ENCODE measurements at places on chromosomes 12 and 14.

DNA sequence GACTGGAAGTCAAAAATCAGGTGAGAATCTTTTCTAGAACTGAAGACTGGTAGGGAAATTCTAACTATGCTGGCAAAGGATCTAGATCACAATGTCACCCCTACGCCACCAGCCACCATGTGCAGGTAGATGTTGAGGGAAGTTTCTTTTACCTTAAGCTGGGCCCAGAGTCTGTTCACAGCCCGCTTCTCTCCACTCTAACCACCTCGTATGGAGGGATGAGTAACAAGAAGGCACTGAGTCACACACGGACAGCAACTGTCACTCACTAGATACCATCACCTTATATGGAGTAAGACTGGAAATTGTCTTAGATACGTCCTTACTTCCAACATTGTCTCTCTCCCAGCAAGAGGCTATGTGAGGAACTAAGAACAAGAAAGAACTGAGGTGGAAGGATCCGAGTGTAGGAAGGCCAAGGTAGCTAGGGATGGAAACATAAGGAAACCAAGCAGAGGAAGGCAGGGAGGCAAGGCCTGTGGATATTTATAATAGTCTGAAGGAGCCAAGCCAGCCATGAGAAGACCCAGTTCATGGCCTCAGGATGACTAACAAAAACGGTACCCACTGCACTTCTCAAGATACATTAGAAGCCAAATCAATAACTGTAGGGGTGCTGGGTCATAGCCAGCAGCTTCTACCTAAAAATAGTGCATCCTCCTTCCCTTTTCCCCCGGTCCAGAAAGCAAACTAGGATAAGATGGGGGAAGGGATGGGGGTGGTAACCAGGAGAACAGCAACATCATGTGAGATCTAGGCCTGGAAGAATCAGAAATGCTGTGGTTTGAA lies 15.5 kb downstream of the REM2 start:
- DNase-seq = no peak

DNA sequence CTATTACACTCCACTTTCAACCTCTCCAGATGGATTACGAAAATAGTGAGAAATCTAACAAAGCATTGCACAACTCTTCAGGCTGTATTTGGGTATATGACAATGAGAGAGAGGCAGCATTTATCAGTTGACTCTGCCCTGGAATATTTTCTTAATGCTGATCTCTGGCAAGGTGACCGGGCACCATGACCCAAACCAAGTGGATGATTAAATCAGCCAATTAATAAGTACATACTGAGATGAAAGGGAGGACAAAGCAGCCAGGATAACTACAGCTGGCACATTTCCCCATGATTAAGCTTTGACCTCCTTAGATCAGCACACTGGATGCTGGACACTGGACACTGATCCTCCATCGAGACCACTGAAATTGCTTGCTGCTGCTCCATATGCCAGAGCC lies 218.2 kb downstream of the ASCL1 start:
- DNase-seq = no peak

DNA sequence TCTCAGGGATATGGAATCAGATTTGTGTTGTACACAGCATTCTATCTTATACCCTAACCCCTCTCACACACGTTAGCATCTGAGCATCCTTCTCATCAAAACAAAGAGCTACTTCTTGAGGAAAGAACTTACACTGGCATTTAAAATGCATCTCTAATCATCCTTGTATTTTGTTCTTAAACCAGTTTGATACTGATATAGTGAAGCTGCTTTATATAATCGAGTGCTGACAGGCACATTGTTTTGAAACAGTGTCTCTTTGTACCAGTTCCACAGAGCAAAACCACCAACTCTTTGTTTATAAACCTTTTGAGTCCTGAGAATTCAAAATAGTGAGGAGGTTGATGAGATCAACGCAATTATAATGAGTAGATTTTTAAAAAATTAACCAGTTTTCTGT lies 8.8 kb downstream of the GPR33 start:
- DNase-seq = no peak

- DNase-seq = no peak
Measured at GRCh38 chr14:92653162-92653651, 95.2 kb downstream of the LGMN start.

DNA sequence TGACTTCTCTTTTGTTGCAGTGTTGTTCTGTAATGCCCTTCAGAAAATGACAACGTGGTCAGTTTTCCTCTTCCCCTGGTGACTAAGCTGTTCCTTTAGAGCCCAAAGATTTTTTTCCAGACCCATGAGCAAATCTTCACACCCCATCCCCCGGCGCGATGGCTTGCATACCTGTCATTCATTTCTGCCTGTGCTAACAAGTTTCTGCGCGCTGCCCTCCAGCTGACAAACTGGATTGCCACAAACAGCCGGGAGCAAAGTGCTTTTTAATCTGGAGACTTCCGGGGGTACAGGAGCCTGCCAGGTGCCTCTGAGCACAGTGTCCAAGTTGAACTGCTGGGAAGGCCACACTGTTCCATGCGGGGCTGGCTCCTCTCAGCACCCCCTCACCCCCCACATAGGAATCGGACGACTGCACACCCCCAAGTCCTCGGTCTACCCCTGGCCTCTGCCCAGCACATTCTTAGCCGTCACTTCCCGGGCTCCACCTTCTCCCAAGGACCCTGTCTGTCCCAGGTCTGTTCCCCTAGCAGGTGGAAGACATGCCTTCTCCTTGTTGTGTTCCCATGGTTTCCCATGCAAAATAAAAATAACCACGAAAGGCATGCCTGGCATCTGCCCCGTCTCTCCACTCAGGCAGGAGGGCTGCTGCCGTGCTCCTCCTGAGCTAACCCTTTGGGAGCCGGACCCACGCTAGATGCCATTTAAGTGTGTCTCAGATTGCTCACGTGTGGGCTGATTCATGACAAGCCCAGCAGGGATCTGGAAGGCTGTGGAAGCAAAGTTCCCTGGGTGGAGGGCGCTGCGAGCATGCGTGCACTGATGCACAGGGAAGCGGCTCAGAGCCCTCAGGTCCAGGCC lies 14.1 kb downstream of the RILPL1 start:
- no peak for DNase-seq

DNA sequence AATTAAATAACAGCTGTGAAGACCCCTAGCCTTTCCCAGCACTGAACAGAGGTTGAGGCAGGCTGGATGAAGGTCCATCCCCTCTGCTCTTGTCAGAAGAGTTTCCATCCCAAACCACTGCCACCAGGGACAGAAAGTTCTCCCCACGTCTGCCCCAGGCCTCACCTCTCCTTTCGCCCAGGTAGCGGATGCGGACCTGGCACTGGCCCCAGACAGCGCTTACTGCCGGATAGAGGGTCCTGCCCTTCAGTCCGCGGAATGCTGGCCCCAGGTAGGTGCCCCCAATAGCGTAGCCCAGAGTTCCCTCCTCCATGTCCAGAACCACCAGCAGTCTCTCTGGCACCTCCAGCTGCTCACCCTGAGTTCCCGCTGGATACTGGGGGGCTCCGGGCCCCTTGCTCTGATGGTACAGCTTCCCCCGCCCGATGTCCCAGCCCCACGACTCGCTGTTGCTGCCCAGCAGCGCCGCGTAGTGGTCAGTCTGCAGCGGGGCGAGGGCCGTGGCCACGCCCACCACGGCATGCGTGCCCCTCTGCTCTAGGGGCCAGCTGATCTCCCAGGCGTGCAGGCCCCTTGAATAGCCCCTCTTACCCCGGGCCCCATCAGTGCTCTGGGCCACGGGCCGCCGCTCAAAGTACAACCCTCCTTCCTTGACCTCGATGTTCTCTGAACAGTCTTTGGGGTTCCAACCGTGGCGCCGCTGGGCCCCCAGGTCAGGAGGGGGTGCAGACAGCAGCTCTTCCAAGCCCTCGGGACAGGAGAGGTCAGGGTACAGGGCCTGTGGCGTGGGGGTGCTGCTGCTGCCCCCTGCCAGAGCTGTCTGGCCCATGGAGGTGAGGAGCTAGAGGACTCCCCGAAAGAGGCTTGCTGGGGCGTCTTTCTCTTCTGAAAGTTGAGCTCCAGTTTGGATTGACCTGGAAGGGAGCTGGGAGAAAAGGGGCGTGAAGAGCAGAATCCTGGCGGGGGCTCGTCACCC lies 742 bp downstream of the SPSB2 start:
- peak; percentile 71 for DNase-seq

GRCh38 chr14:98278800-98279199 lies 993.2 kb downstream of the BCL11B start:
- DNase-seq = no peak

DNA sequence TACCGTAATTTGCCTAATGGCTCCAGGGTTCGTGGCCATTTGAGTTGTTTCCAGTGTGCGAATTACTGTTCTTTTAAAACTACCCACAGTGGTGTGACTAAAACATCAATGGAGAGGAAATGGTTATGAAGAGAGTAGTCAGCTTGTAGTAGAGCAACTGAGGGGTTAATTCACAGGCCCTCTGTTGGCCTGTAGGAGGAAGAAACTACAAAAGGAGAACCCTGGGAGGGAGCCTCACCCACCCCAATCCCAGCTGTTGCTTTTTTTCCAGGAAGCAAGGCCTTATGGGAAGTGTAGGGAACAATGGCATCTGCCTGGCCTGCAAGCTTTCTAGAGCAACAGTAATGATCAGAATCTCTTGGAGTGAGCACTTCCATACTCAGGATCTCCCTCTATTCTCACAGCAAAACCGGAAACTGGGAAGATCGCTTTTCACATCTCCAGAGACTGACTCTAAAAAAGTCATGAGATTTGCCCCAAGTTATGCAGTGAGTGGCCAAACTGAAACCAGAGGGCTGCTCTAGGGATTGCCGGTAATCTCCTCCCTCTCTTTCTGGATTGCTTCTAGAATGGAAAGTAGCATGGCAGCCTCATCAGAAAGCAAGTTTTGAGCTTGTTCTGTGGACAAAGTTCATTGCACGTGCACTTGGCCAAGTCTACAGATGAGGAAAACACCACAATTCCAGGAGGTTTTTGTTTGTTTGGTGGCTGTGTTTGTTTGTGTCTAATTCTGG lies 125.3 kb upstream of the PWP1 start:
- no peak for DNase-seq

GRCh38 chr12:105946493-105946901 lies 192.3 kb downstream of the NUAK1 start:
- DNase-seq = no peak

GRCh38 chr12:30679241-30679640 lies 16.4 kb downstream of the IPO8 start:
- DNase-seq = no peak

DNA sequence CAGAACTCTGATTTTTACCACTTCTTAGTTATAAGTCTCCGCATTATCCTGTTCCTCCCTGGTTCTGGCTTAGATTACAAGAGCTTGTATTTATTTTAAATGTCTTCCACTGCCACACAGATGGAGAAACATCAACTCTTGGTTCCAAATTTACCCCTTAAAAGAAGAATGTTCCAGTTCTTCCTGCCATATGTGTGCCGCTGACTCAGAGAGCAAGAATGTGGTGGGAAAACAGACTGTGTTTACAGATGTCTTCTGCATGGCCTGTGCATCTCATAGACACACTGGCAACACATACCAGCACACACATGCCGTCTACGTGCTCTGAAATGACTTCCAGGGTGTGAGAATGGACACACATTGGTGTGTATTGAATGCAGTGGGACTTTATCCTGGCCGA lies 383.0 kb downstream of the LRIG3 start:
- DNase-seq = no peak

GRCh38 chr14:42000450-42000849 lies 393.8 kb downstream of the LRFN5 start:
- DNase-seq = no peak

- DNase-seq = no peak
Measured at GRCh38 chr12:6203601-6204000, 3.4 kb downstream of the CD9 start.

GRCh38 chr12:124742678-124743077 lies 121.0 kb downstream of the SCARB1 start:
- no peak for DNase-seq

GRCh38 chr12:119151445-119152026 lies 27.2 kb upstream of the HSPB8 start:
- DNase-seq = no peak

GRCh38 chr12:130698106-130698505 lies 18.0 kb downstream of the RIMBP2 start:
- no peak for DNase-seq

GRCh38 chr12:107277855-107278254 lies 184.5 kb upstream of the CRY1 start:
- no peak for DNase-seq

DNA sequence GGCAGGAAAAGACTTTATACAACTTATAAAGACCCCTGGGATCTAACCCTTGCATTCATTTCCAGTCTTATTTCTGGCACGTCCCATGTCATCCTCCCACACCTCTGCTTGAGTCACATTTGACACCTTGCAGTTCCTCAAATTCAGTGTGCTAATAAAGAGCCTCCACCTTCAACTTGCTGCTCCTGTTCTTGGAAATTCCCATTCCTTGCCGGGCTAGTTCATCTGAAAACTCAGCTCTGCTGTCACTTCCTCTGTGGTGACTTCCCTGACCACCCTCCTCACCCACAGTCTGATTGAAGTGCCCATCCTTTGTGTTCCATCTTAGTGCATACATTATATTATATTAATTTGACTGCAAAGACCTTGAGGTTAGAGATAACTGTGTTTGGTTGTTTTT lies 37.4 kb upstream of the PSMA6 start:
- DNase-seq = no peak

- peak; percentile 18 for DNase-seq
Measured at GRCh38 chr12:27969624-27970400, 2.7 kb downstream of the PTHLH start.

DNA sequence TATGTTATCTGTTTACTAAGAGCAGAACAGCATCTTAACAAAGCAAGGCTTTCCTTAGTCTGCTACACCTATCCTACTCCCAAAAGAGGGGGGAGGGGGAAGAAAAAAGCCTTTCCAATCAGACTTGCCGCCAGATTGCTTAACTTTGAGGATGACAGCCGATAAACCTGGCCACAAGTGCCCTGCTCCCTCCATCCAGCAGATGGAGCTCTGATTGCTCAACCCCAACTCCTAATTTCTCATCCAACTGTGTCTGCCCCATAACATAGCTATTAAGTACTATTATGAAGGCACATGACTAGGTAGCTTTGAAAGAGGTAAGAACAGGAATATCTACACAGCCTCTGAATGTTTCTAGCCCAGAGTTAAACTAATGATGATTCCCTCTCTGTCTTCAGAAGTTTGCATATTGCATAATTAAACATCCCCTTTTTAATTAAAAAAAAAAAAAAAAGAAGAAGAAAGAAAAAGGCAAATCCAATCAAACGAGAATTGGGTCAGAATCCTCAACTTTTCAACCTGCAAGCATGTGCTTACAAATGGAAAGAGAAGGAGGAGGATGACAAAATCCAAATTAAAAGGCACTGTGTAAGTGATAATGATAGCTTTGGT lies 247.4 kb downstream of the GALC start:
- DNase-seq = no peak

- no peak for DNase-seq
Measured at GRCh38 chr12:106498056-106498455, 84.7 kb upstream of the RFX4 start.

- no peak for DNase-seq
Measured at GRCh38 chr14:37584211-37585100, 10.6 kb downstream of the FOXA1 start.

GRCh38 chr12:12715128-12715458 lies 2.1 kb upstream of the CDKN1B start:
- no peak for DNase-seq
